Ovary (tissue), 10 donors: ENCODE measurements at places on chromosomes 3 and 15. TPM values are rescaled to one million over a fixed set of nuclear protein-coding genes. Genes with fewer than 3 reads are reported as not detected.

GRCh38 chr3:117893001-117893400 is 1141.6 kb downstream of the IGSF11 start:
- DNase-seq, result no peak

GRCh38 chr3:38542401-38543298 is 46.5 kb downstream of the EXOG start:
- no peak for DNase-seq

- no peak for DNase-seq
Measured at GRCh38 chr3:54353946-54354345, 231.6 kb downstream of the CACNA2D3 start.

CKMT1B gene
- total RNA-seq, result 0.11 TPM

- no peak for DNase-seq
Measured at GRCh38 chr3:101631098-101631796, 45.7 kb downstream of the ZBTB11 start.

DNA sequence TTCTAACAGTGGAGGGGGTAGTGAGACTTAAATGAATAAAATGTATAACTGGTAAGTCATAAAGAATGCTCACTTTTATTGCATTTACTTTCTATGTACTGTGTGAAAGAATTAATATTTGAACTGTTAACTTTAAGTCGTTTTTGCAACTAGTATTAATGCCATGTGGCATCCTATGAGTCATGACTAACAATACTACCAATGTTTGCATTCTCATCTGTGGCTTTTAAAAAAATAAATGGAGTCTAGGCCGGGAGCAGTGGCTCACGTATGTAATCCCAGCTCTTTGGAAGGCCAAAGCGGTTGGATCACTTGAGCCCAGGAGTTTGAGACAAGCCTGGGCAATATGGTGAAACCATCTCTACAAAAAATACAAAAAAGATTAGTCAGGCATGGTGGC is 5.2 kb downstream of the C3orf49 start:
- no peak for DNase-seq

DNA sequence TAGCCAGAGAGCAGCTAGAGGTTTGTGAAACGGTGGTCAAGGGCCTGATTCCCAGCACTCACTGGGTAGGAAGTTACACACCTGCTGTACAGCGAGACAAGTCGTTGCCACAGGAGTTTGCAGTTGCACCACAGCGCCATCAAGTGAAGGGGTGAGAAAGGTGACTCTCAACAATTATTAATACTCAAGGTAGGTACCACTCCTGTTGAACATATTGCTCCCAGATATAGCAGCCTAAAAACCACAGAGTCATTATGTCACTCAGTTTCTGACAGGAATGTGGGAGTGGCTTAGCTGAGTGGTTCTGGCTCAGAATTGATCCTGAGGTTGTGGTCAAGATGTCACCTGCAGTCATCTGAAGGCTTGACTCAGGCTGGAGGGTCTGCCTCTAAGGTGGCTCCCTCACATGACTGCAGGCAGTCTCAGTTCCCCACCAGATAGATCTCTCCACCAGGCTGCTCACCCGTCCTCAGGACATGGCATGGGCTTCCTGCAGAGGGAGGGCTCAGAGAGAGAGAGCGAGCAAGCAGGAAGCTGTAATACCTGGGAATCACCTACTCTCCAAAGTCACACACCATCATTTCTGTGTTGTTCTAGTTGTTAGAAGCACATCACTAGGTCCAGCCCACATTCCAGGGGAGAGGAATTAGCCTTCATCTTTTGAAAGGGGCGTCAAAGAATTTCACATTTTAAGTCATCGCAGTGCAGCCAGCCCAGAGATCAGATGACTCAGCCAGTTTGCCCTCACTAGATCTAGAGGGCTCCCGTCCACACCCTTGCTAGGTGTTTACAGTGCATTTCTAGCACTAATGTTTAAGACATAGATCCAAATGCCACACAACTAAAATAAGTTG is 17.0 kb upstream of the ANO10 start:
- DNase-seq, result no peak

GRCh38 chr15:101314336-101315125 is 19.5 kb upstream of the SNRPA1 start:
- DNase-seq, result no peak

DNA sequence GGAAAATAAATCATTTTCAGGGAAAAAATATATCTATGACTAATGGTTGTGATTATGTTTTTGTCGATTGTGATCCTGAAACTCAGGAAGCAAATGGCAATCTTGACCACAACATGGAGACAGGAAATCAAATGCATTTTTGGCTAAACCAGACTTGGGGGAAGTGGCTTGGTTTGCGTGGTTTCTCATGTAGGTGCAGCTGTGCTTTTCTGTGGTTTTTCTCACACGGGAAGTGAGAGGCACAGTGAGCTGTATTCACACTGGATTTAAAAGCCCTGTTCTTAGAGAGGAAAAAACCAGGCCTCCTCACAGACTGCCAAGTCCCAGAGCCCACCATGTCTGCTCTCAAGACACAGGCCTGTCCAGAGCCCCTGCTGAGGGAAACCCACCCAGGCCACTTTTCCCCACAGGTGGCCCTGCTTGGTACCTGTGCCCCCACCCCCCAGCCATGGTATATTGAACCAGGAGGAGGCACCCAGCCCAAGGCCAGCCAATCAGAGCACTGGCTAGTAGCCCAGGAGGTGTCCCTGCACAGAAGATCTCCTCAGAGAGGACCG is 46.1 kb downstream of the BTD start:
- no peak for DNase-seq

RASGRP1 gene
- 15.5 TPM for total RNA-seq

DNA sequence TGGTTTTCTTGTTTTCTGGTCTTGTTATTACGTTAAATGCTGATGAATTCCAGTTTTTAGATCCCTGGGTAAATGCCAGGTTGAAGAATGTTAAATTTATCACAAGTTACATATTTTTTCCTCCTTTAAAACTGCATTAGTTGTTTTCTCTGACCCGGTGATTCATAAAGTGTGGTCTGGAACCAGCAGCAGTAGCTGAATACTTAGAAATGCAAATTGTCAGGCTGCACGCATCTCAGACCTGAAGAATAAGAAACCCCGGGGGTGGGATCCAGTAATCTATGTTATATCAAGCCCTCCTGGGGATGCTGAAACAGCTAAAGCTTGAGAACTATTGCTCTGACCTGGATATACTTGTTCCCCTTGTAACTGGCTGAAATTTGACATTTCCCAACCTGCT is 69.1 kb downstream of the PEX5L start:
- no peak for DNase-seq

GRCh38 chr15:92803852-92804609 is 96.1 kb upstream of the CHD2 start:
- DNase-seq, result peak; percentile 58

DNA sequence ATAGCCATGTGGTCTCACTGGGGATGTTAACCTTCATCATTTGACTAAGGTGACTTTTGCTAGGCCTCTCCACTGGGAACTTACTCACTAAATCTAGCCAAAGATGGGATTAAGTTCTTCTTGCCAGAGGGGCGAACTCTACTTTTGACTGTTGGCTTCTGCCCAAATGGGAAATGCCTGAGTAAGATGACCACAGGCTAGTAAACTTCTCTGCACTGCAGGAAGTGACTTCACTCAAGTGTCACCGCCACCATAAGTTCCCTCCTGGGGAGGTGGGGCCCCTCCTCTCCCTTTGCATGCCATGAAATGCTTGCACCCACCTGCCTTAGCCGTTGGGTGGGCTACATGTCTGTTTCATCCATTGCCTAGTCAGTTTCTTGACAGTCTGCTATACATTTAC is 388.3 kb downstream of the FEZF2 start:
- no peak for DNase-seq

GRCh38 chr15:69606921-69607500 is 154.4 kb downstream of the RPLP1 start:
- DNase-seq, result no peak

GRCh38 chr3:37551857-37552256 is 309.8 kb upstream of the CTDSPL start:
- DNase-seq, result no peak

ZNF621 gene
- total RNA-seq, result 9.5 TPM

DNA sequence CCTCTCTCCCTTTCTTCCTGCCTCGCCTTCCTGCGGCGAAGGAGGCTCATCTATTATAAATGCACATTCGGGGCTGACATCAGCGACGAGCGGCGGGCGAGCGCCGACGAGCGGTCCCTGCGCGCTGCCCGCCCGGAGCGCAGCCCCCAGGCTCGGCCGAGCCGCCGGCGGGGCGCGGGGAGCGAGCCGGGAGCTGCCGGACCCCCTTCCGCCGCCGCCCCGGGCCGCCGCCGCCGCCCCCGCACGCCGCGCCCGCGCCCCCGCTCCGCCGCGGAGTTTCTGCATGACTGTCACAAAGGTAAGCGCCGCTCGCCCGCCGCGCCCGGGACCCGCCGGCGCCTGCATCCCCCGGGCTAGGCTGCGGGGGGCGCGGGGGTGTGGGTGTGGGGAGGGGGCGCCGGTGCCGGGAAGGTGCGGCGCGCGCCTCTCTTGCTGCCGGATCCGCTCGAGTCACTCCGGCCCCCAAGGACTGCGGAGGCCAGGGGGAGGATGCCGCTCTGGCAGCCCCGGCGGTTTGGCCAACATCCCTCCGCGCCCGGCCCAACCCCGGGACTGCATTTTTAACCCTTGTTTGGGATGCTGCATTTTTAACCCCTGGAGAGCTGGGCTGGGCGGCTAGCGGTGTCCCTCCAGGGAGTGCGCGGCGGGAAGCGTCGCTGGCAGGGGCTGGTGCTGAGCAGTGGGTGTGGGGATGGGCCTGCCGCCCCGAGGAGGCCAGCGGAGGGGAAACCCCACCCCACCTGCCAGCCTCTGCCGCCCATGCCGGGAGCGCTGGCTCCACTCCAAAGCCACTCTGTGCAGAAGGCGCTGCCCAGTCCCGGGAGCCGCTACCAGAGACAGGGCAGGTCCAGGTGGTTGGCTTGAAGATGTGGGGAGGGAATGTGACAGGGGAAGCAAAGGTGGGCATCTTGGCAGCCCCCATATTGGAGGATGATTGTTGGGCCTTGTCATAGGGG is at the start of gene CORO2B:
TSS of gene CORO2B (plus strand) at position 14 of the 956 bp plus-strand sequence. CDS start at position 284, 270 bp downstream.
- DNase-seq, result peak; percentile 82

GRCh38 chr3:128799653-128800052 is 73.7 kb downstream of the RAB7A start:
- no peak for DNase-seq

XYLB gene
- 5.9 TPM for total RNA-seq

GOLGA8A gene
- 53.5 TPM for total RNA-seq

DNA sequence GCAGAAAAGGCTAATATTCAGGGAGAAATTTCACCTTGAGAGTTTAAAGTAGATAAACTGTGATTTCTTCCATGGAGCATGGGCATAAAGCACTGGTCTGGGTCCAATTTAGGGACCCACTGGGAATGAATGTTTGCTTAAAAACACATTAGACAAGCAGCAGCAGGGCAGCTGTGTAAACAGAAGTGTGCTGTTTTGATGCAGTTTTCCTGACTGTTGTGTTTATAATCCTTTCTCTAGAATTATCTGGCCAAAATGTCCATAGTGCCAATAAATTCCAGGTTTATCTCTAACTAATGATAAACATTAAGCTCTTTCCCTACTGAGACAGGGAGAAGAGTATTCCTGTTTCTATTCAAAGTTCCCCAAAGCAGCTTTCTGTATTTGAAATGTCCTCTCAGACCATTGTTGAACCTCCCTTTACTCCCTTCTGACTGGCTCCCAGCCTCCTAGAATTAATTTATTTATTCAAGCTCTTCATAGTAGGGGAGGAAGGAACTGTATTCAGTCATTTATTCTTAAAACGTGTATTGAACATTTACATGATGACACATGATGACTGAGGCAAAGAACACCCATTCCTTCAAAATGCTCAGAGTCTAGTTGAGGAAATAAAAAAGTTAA is 7.0 kb upstream of the TM4SF18 start:
- no peak for DNase-seq

GRCh38 chr3:117762621-117763037 is 1053.0 kb downstream of the TUSC7 start:
- no peak for DNase-seq

GRCh38 chr3:171757361-171758034 is 52.8 kb downstream of the PLD1 start:
- DNase-seq, result no peak

DNA sequence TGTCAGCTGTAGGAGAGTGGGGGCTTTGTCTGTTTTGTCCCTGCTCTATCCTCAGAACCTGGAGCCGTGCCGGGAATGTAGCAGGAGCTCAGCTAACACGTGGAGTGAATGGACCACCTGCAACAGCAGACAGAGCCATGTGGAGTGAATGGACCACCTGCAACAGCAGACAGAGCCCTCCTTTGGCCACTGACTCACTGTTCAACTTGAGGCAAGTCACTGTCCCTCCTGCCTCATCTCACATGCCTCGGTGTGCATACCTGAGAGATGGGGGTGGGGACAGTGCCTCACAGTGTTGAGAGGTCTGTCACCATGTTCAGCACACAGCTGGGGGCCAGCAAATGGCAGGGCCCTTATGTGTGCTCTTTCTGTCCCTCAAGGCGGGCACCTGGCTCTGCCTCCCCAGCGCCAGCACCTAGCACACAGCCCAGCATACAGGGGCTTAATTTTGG is 27.9 kb downstream of the FEM1B start:
- DNase-seq, result no peak

- DNase-seq, result peak; percentile 69
Measured at GRCh38 chr3:49006408-49007067, 653 bp upstream of the WDR6 start.

GRCh38 chr3:186487819-186488218 is 56.4 kb downstream of the CRYGS start:
- no peak for DNase-seq

CTXN2 gene
- not detected for total RNA-seq

AHSG gene
- not detected for total RNA-seq

GP9 gene
- not detected for total RNA-seq

FBXW12 gene
- 0.46 TPM for total RNA-seq

DNA sequence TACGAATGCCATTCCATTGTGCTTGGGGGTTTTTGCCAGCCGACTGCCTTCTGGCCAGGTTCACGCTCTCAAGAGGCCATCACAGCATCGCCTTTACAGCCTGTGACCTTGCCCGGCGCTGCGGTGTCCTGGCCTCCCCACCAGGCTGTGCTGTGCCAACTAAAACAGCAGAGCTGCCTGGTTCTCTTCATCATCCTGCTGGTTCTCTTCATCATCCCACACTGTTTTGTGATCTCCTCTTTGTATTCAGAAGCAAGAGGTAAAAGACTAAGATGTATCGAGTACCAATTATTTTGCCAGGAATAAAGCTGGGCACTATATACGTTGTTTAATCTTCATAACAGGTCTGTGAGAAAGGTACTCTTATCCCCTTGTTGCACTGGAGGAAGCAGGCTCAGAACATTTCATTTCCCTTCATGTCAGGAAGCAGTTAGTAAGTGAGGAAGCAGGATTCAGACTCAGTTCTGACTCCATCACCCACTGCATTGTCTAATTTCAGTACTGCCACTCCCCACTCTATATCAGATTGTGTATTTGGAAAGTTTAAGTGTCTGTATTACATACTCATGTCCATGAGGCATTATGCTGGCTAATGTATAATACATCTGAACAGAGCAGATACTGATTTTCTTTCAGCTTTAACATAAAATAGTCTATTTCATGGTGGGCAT is 92.7 kb downstream of the LRRC28 start:
- no peak for DNase-seq

WWTR1 gene
- total RNA-seq, result 114 TPM

DNA sequence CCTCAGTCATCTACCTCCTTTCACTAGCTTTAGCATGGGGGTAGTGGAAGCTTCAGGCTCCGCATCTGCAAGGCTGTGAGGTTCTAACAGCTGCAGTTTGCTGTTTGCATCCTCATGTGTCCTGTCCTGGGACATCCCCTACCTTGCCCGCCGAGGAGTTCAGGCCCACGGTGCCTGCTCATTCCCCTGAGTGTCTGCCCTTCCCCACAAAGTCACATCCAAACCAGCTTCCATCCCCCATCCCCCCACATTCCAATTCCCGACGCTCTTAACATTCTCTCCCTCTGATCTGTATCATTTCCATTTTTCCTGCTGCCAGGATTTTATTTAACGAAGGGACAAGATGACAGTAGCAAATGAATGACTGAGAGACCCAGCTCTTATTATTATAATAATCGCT is 43.8 kb downstream of the HRH1 start:
- no peak for DNase-seq

ZNF80 gene
- total RNA-seq, result 0.12 TPM
